Spinal cord (tissue), 10 donors: ENCODE measurements at places on chromosomes 2 and 18.
A peak's percentile ranks its signal among the peaks of the same experiment; 100 is the strongest.

GRCh38 chr2:189024901-189025618, 50.9 kb downstream of the COL3A1 start:
- no peaks in the 10 kb centered on the region for H3K36me3 ChIP-seq
- no peak overlapping the region for H3K4me3 ChIP-seq

DNA sequence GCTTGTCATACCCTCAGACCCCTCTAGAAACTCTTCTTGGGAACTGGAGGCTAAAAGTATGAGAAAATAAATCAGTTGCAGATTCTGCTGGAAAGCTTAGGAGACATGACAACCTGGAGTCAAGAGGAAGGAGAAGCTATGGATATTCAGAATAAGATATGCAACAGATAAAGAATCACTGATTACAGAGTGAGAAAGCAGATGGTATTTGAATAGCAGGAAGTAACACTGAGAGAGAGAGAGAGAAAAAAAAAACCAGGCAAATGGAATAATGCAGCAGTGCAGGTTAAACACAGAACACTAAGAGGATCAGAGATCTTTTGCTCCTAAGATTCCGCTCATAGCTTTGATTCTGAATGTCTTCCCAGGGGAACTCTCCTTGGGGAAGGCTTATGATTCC, 1284.1 kb upstream of the NXPH2 start:
- H3K27me3 ChIP-seq: no peaks in the 10 kb centered on the region
- no peak for DNase-seq

DNA sequence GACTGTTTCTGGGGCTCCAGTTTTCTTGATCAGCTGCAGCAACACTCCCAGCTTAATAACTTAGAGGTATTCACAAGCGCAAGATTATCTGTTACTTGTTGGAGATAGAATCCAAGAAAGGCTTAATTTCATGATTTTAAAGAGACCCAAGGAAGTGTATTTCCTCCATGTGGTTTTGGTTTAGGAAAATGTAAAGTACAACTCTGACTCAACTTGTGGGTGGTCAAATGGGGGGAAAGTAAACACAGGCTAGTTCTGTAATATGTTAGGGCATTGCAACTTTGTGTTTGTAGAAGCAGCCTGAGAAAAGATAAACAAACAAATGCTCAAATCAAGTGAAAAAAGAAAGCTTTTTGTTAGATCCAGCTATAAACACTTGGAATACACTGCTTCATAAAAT, 90.1 kb upstream of the COL3A1 start:
- no peaks in the 10 kb centered on the region for H3K36me3 ChIP-seq
- no peaks in the 10 kb centered on the region for H3K27me3 ChIP-seq
- H3K4me1 ChIP-seq: no peaks in the 10 kb centered on the region
- H3K27ac ChIP-seq: no peak overlapping the region
- no peak overlapping the region for H3K4me3 ChIP-seq
- DNase-seq: peak; percentile 16

DNA sequence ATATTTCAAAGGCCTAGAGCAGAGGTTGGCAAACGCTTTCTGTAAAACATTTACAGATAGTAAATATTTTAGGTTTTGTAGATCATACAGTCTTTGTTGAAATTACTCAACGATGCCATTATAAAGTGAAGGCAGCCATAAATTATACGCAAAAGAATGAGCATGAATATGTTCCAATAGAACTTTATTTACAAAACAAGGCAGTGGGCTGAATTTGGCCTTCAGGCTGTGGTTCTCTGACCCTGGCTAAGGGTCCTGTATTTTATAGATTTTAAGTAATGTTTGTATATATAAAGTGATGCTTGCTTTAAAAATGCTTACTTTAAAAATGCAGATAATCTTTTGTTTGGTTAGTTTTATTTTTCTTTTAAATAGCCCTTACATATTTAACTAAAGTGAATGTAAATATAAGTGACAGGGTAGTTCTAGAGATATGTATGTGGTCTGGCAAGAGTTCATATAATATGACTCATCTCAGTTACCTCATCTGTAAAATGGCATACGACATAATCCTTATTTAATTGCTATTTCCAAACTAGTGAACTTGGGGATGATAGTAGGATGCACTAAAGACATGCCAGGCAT, 51.7 kb upstream of the ATP5MC3 start:
- no peaks in the 10 kb centered on the region for H3K4me1 ChIP-seq
- no peak overlapping the region for H3K27ac ChIP-seq

DNA sequence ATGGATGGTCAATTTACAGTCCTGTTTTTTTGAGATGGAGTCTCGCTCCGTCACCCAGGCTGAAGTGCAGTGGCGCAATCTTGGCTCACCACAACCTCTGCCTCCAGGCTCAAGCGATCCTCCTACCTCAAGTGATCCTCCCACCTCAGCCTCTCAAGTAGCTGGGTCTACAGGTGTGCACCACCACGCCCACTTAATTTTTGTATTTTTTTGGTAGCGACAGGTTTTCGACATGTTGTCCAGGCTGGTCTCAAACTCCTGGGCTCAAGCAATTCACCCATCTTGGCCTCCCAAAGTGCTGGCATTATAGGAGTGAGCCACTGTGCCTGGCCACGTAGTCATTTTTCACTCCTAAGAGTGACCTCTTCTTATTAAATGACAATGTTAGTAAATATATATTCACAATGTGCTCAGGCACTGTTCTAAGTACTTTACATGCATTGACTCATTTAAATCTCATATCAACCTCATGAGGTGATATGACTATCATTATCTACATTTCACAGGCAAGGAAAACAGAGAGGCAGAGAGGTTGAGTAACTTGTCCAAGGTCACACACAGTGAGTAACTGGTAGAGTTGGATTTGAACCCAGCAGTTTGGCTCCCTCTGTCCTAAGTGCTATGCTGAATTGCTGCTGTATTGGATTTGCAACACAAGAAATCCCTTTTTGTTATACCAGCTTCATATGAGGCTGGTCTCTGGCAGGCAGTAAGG, 5.6 kb upstream of the DIS3L2 start:
- no peaks in the 10 kb centered on the region for H3K27me3 ChIP-seq
- no peak overlapping the region for H3K4me3 ChIP-seq
- peaks cover 7% of the 10 kb centered on the region for H3K4me1 ChIP-seq
- DNase-seq: no peak
- no peaks in the 10 kb centered on the region for H3K36me3 ChIP-seq
